ENCODE measurements at places on chromosomes 7 and 10.

DNA sequence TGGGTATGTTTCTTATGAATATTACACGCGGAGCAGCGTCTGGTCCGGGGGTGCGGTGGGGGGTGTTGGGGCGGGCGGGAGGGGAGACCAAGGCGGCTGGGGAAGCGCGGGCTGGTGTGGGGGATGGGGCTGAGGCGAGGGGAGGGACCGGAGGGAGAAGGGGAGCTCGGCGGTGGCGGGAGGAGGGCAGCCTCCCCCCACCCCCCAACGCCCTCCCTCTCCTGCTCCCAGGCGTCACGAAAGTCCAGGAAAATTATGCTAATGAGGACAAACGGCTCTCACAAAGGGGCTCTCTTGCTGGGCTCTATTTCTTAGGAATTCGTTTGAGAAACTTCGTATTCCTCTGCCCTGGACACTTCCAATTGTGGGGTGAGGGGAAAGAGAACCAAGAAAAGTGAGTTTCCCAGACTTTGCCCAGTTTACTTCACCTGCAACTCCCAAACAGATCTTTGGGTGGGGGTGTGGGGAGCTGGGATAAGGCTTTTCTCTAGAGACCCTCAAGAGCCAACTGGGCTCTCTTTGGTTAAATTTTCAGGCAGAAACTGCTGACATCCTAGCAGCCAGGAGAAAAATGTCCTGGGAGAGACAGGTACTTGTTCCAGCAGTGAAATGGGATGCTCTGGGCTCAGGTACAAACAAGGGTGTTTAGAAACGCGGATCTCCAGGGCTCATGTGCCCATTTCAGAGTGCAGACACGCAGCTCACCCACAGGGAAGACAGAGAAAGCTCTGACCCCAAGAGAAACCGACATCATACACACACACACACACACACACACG lies 11.7 kb upstream of the HOXA2 start:
- DNase-seq: no peak

DNA sequence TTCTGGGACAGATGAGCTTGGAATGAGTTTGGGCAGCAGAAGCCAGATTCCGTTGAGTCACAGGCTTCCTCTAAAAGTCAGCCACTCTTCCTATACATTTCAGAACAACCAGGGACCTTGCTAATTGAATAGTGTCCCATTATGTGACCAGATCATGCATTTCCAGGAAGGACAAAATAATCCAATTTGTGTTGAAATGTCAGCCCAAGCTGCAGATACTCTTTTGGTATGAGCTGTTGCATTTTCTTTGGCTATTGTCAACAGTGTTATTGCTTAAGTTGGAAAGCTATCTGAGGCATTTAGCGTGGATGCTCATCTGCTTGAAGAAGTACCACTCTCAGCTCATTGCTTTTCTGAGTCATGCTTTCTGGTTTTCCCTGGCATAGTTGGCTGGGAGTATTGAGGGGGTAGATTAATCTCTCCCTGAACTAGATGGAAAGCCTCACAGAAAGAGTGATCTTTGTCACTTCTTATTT lies 223.7 kb upstream of the HABP2 start:
- no peak for DNase-seq

DNA sequence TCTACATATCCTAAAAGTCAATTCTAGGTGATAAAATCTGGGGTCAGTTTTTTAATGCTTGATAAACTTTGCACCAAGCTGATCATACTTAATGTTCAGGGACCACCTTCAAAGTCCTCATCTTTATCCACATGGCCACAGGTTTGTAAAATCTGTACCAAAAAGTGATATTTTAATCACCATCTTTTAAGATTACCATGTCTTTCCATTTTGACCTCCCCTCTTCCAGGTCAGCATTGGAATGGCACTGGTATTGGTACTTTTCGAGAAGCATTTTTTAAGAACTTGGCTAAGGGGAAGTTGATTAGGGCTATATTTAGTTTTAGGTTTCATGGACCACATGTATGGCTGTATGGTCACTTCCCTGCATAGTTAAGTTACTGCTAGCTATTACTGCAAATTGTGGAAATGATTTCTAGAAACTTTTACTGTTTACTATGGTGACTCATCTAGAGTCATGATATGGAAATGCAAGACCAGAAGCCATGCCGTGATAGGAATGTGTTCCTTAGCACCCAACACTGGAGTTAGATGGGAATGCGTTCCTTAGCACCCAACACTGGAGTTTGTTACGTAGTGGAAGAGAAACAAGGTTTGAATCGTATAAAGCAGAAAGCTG lies 50.8 kb upstream of the ABLIM1 start:
- no peak for DNase-seq

- DNase-seq: no peak
Measured at GRCh38 chr10:122471531-122472177, 10.3 kb downstream of the HTRA1 start.

DNA sequence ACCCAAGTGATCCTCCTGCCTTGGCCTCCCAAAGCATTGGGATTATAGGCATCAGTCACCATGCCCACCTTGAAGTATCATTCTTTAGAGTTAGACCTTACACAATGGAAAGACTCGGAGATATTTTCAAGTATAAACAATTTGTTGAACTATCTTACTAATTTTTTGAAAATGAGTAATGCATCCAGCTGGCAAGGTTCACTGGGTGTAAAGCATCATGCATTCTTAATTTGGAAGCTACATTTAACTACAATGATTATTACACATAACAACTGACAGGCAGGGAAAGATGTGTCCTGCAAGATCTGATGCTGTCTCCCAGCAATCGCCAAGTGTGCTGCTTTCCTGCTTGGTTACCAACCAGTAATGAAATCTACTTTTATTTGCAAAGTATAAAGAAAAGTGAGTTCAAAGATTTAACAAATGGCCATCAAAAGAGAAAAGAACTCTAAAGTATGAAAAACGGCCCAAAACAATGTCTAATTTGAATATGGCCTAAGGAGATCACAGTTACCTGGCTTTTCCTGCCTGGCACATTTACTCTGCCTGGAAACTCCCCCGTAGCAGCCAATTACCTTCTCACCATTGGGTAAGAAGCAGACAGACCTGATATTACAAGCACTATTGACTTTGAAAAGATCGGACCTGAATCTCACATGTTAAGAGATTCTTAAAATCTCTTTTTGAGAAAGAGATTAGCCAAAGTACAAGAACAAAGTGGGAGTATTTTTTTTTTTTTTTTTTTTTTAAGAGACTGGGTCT lies 59.3 kb upstream of the NMT2 start:
- no peak for DNase-seq

DNA sequence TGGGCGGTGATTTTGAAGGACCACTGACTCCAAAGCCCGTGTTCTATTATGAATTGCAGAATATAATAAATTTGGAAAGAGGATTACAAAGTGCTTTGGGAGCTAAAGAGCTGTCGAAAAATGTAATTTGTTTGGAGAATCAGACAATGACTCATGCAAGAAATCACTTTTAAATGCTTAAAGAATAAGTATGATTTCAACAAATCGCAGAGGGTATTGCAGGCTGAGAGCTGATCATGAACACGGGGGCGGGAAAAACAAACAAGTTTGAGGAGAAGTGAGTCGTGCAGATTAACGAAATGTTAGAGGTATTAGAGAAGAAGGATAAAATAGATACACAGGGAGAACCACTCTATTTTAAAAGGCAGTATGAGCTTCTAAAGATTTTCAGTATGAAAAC lies 4.9 kb upstream of the HACD1 start:
- no peak for DNase-seq

GRCh38 chr7:93535616-93536015 lies 38.9 kb downstream of the CALCR start:
- DNase-seq: no peak

DNA sequence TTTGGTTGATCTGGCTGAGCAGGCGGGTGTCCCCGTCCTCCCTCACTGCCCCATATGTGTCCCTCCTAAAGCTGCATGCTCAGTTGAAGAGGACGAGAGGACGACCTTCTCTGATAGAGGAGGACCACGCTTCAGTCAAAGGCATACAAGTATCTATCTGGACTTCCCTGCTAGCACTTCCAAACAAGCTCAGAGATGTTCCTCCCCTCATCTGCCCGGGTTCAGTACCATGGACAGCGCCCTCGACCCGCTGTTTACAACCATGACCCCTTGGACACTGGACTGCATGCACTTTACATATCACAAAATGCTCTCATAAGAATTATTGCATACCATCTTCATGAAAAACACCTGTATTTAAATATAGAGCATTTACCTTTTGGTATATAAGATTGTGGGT lies 26.9 kb upstream of the TRIM56 start:
- peak; percentile 85 for DNase-seq

DNA sequence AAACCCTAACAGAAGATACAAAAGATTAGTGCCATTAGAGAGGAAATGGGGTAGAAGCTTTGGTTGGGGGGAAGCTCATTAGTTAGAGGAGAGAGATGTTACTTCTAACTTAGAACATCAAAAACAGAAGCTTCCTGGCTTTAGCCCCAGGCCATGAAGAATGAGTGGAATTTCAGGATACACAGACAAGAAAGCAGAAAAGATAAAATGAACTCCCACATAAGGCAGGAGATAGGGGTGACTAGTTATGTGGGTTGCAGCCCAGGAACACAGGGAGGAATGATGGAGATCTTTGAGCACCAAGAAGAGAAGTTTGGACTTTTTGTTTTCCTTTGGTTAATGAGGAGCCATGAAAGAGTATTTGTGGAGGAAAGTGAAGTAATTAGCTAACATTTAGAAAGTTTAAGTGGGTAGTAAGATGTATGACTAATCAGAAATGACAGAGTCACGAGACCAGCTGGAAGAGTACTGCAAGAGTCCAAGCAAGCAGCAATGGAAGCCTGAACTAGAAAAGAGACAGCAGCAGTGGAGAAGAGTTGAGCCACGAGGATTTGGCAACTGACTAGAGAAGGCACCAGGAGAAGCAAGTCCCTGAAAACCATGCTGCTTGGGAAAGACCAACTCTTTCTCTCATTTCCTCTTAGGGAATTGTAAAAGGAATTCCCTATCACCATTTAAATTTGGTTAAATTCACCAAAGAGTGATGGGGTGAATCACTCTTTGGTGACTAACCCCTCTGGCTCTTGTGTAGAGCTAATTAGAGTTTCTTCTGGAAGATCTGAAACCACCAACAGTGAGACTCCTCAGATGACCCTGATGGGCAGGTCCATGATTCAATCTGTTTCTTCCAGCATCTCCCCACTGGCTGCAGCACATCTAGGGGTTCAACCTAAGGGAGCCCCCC lies 131.9 kb downstream of the KCNMA1 start:
- peak; percentile 12 for DNase-seq

DNA sequence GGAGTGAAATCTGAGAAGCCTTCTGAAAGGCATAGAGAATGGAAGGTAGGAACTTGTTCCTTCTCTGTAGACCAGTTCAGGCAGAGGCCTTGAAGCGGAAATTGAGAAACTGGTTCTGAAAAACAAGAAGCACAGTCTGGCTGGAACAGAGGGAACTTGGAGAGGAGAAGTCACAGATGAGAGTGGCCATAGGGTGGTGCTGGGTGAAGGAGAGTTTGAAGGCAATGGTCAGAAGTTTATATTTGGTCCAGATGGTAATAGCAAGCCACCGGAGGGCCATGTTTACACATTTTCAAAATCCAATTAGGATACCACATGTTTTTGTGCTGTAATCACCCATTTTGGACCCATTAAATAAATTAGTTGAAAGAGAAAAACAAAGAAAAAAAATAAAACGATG lies 692.5 kb downstream of the INHBA start:
- DNase-seq: peak; percentile 7

DNA sequence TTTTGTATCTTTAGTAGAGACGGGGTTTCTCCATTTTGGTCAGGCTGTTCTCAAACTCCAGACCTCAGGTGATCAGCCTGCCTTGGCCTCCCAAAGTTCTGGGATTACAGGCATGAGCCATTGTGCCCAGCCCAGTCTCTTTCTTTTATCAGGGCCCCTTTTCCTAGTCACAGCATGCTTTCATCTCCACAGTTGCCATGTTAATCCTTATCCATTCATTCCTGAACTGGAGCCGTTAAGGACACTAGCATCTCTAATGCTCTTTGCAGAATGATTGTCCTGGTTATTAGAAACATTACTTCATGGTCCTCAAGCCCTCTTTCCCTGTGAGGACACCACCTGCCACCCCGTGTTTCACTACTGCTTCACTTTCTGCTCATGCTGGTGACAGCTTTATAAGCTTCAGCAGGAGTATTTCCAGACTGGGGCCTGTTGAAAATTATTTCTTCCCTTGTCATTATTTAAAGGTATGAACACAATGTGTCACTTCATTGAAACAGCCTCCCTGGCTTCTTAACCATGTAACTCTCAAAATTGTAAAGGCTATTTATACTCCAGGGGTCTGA lies 313.9 kb downstream of the BMPER start:
- DNase-seq: no peak

GRCh38 chr10:110724116-110724921 lies 80.2 kb downstream of the RBM20 start:
- DNase-seq: no peak

DNA sequence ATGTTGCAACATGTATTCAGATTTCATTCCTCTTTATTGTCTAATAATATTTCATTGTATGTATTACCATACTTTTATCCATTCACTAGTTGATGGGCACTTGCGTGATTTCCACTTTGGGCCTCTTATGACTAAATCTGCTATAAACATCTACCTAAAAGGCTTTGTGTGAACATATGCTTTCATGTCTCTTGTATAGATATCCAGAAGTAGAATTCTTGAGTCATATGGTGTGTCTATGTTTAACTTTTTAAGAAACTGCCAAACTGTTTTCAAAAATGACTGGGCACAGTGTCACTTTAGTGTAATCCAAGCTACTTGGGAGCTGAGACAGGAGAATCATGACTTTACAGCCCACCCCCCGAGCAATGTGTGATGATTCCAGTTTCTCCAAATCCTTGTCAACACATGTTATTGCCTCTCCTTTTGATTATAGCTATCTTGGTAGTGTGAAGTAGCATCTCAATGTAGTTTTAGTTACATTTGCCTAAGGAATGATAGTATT lies 618.9 kb upstream of the C7orf33 start:
- no peak for DNase-seq

- no peak for DNase-seq
Measured at GRCh38 chr7:140992422-140992821, 22.3 kb downstream of the MRPS33 start.

DNA sequence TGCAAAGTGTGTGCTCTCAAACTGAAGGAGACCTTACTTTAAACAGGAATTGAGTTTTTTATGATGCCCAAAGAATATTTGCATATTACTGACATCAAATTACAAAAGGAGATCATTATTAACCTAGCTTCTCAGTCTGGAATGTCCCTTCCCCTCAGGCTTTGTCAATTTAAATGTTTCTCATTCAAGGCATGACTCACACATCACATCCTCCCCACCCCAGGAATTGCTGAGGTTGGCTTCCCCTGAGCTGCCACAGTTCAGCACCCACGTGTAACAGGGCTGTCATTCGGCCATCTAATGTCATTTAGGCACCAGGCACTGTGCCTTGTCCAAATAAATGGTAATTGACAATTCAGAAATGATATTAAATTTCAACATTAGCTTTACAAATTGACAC lies 305.9 kb upstream of the MGMT start:
- DNase-seq: peak; percentile 2

DNA sequence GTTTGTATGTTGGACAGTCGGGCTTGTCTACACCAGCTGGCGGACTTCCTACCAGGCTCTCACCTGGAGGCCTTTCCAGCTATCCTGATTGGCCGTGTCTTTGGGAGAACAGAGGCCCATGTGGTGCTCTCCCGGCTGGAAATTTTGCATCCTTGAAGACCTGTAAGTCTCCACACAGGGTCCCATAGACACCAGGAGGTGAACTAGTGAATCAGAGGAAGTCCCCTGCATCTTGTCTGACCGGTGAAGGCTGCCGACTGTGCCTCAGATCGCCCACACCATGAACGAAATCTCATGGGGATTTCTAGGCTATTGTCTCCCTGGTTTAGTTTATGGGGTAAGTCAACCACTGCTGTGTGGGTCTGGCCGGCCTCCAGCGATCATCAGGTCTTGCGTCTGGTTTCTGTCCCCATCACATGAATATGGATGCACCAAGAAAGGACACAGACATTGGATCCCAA lies 108.4 kb upstream of the LYZL2 start:
- DNase-seq: no peak
